ENCODE measurements at places on chromosomes 7 and 10.

DNA sequence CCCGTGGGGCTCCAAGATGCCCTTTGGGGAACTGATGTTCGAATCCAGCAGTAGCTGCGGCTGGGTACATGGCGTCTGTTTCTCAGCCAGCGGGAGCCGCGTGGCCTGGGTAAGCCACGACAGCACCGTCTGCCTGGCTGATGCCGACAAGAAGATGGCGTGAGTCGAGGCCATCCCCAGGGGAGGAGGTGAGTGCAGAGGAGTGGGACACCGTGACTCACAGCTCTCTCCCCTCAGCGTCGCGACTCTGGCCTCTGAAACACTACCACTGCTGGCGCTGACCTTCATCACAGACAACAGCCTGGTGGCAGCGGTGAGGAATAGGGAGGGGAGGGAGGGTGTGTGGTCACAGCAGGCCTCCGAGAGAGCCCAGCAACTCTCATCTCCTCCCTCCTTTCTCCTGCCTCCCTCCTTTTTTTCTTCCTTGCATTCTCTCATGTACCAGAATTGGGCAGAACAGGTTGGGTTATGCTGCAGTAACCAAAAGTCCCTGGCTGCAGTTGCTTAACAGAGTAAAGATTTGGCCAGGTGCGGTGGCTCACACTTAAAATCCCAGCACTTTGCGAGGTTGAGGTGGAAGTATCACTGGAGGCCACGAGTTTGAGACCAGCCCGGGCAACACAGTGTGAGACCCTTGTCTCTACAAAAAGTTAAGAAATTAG, 16.5 kb downstream of the ARPC1B start:
- no peak for DNase-seq

DNA sequence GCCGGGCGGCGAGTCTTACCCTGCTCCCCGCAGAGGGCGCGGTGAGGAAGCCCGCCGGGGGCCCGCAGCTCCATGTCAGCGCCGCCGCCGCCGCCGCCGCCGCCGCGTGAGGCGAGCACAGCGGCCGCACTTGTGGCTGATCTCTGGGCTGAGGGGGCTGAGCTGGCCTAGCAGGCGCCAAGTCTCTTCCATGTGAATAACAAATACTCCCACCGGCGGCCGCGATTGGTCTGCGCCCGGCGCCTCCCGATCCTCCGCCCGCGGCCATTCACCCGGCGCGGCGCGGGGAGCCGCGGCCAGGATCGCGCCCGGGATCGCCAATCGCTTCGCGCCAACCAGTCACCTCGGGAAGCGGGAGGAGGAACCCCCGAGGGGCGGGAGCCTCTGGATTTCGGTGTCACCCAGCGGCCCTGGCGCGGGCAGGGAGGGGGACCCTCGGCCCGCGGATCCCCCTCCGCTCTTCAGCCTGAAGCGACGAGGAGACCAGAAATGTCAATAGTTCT, at the start of gene GRM8:
TSS of gene GRM8 (minus strand) at position 164 of the 503 bp plus-strand sequence.
- DNase-seq = no peak

GRCh38 chr7:50073093-50073492, 20.0 kb downstream of the ZPBP start:
- DNase-seq = no peak

DNA sequence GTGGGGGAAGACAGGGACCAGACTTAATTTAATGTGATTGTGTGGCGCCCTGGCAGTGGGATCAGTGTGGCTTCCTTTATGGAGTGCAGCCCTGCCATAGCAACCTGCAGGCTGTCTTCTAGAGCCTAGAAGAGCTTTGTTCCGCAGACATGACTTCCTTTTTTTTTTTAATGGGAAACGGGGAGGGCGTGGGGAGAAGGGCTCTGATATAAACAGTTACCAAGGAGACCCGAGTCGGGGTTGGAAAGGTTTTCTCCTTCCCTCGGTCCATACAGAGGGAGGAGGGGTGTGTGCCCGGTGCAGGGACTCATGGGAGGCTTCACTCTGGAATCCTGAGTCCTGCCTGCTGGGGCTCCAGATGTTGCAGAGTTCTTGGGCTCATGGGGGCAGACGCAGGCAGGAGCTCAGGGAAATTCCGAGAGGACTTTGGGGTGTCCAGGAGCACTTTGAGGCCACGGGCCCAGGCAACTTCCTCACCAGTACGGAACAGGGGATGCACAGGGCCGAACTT, 26.9 kb downstream of the TMEM120A start:
- DNase-seq = no peak

DNA sequence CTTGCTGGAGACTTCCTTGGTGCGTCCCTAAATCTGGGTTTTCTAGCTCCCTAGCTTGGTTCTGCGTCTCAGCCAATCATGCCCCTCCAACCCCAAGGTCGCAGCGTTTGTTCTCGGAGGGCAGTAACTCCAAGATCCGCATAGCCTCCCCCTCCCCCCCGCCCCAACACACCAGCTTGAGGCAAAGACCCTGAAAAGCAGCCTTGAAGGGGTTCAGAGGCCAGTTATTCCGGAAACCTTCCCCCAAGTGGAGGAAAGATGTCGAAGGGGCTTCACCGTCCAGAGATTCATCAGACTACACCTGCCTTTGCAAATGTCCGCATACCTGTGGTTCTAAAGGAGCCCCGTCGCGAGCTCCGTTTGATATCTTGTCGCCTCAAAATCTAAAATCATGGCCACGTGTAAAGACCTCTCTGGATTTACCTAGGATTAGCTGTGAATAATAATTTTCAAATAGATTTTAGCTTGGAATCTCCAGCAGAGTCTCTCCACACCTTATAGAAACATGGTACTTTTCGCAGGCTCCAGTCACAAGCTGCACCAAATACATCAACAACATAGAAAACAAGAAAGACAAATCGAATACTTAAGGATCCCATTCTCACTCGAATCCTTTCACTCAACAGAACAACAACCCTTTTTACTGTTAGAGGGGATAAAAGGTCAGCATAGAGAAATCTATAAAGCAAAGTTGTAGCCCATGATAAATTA, 7.9 kb downstream of the DLX6 start:
- DNase-seq = no peak

DNA sequence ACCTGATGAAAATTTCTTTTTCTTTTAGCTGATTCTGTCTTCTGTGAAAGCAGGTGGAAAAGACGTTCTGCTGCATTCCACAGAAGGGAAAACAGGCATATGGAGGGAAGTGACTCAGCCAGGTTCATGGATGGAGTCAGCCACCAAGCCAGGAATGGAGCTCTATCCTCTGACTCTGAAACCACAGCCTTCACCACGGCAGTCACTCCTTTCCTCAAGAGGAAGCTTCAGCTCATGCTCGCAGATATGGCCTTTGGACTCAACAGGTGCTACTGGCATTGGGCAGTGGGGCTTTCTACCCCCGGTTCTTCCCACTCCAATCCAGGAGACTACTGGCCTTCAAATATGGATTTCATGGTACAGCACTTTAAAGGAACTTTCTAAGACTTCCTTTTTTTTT, 11.5 kb upstream of the PLAU start:
- no peak for DNase-seq

GRCh38 chr10:92142512-92142911, 148.4 kb downstream of the CPEB3 start:
- DNase-seq = no peak

DNA sequence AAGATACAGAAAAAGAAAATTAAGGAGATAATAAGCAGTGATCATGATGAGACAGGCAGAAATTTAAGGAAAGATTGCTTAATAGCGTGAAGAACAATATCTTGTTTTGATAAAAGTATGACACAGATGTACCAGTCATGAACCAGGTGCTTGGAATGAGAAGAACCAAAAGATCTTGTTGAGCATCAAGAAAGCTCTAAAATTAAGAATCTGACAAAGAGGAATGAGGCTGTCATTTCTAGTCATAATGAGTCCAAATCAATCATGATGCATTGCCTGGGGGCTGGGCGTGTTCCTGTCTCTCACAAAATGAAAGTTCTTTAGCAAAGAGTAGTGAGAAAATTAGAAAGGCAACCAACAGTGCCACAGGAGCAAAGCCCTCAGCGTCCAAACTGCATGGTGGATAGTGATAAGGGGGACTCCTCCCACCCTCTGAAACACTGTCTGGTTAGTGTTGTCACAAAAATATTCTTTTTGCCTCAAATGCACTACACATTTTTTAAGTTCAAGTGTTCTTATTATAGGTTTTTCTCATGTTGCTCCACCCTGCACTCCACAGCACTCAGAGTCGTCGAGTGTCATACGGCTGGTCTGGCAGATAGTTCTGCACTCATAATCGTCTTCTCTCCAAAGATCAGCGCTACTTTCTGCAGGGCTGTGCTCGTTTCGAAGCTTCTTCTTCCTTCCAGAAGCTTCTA, 439.6 kb downstream of the TNS3 start:
- DNase-seq = no peak

DNA sequence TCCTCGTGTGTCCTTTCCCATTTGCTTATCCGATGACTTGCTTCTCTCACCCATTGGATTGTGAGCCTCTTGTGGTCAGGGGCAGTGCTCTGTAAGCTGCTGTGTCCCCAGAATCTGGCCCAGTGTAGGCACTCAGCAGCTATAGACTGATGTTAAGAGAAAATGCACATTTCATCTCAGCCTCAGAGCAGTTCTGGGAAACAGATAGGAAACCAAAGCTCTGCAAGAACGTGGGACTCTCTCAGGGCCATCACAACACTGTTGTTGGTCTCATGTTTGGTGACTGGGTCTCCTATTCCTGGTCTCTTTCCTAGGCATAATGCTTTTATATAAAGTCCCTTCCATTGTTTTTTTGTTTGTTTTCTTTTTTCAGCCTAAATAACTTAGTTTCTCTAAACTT, 141.2 kb downstream of the ST7 start:
- DNase-seq = no peak

DNA sequence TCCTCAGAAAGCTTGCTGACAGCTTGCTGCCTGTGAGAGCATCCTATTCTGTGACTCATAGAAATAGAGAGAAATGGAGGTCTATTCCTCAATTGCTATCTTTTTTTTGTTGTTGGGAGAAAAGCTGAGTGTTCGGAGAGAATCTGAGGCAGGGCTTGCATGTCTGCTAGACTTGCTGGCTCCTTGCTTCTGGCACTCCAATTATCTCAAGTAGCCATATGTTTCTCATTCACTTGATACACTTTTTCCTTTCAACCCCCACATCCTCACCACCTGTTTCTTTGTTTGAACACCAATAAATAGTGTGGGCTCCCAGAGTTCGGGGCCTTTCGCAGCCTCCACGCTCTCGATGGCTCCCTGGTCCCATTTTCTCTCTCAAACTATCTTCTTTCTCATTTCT, 172.2 kb downstream of the SH2D4B start:
- no peak for DNase-seq

DNA sequence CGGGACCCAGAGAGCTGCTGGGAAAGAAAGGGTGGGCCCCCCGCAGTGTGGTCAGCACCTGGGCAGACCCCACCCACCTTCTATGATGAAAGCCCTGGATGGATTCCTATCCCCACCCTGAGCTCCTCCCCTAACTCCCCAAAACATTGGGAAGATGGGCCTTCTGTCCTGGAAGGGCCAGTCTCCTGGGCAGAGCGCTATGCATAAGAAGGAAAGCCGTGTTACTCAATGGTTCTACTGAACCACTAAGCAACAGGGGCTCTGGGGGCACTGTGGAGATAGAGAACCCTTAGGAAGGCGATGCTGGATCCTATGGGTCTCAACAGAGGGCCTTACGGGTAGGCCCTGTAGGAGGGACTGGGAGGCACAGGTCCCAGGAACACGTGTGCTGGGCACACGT, 30.7 kb upstream of the INSIG1 start:
- no peak for DNase-seq

GRCh38 chr10:11378835-11379234, 232.6 kb downstream of the USP6NL start:
- no peak for DNase-seq

Measured in activated CD4-positive, alpha-beta T cell treated with anti-CD3 and anti-CD28 coated beads, Interleukin-2, amount 50 U/mL, for 4 hours (primary cell).